Activated CD8-positive, alpha-beta memory T cell treated with anti-CD3 and anti-CD28 coated beads, Interleukin-2, amount 10 ng/mL, durations not matched to agents 7 days and 5 days (primary cell): ENCODE measurements at places on chromosomes 5 and 9. TPM values are rescaled to one million over a fixed set of nuclear protein-coding genes. Genes with fewer than 3 reads are reported as not detected.
A peak's percentile ranks its signal among the peaks of the same experiment; 100 is the strongest.

- H3K36me3 ChIP-seq = no peaks in the 10 kb centered on the region
- no peak for DNase-seq
- H3K4me1 ChIP-seq = no peaks in the 10 kb centered on the region
Observed at GRCh38 chr9:73528926-73529325, 377.3 kb downstream of the ANXA1 start.

DNA sequence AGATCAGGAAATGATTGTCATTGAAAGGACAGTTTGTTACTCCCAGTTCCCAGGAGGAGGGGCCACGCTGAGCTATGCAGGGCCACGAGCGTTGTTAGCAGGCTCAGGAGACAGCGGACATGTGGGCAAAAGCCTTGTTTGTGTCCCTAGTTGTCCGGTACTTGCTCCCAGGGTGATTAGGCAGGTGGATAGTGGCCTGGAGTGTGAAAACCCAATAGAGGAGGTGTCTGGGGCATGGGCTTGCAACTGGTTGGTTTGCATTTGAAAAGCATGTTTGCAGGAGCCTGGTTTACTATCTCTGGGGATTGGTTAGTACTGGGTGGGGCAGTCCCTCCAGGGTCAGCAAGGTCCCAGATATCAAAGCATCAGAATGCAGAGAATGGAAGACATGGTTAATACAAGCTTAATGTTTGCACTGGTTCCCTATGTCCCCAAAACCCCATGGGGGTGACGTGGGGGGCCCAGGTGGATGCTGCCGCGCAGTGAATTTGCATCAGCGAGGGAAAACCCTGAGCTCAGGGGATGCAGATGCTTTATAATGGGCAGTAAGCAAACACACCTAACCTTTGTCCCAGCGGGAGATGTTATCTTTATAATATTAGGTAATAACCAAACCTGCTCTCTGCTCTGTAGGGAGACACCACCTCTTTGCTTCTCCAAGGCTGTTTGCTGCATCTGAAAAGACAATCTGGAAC is 39.7 kb downstream of the ROPN1L start:
- no peaks in the 10 kb centered on the region for H3K4me1 ChIP-seq
- H3K4me3 ChIP-seq = no peak overlapping the region
- H3K27ac ChIP-seq = no peak overlapping the region
- no peak for DNase-seq
- no peaks in the 10 kb centered on the region for H3K36me3 ChIP-seq
- peaks cover 17% of the 10 kb centered on the region for H3K27me3 ChIP-seq

DNA sequence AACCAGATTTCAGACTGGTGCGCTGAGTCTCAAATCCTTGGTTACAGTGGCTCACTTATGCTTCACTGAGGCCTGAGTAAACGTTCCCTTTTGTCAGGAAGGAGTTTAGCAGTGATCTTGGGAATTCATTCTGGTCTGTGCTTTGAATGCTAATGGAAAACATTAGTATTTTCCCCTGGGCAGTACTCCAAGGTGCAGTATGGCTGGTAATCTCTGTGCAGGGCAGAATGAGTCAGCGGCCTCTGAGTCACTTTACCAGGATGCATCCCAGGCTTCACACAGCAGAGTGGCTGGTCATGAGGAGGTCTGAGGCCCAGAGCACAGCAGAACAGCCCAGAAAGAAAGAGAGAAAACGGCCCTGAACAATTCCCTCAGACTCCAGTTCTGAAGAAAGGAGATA is 54.0 kb downstream of the PCA3 start:
- no peaks in the 10 kb centered on the region for H3K4me1 ChIP-seq
- H3K27ac ChIP-seq = no peak overlapping the region
- H3K36me3 ChIP-seq = no peaks in the 10 kb centered on the region
- H3K27me3 ChIP-seq = peaks cover 21% of the 10 kb centered on the region

DNA sequence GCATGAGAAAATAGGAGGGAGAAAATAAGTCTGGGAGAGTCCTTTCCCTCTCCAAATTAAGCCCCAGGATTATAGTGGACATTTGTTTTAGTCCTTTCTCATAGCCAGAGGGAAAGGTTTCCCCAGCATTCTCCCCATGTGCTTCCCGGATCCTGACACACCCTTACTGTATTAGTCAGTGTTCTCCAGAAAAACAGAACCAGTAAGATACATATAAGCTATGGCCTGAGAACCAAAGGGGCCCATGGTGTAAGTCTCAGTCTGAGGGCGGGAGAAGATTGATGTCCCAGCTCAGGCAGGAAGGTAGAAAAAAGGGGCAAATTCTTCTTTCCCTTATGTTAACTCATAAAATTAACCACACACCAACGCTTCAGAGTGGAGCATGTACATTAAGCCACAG is 25.6 kb upstream of the SPATA31D4 start:
- H3K4me1 ChIP-seq = no peaks in the 10 kb centered on the region
- no peaks in the 10 kb centered on the region for H3K36me3 ChIP-seq
- no peak overlapping the region for H3K27ac ChIP-seq
- no peak overlapping the region for H3K4me3 ChIP-seq

GRCh38 chr5:62708481-62709325 is 130.1 kb downstream of the LRRC70 start:
- no peaks in the 10 kb centered on the region for H3K4me1 ChIP-seq
- no peaks in the 10 kb centered on the region for H3K36me3 ChIP-seq
- DNase-seq = no peak
- H3K27me3 ChIP-seq = no peaks in the 10 kb centered on the region
- H3K4me3 ChIP-seq = no peak overlapping the region
- no peak overlapping the region for H3K27ac ChIP-seq

DNA sequence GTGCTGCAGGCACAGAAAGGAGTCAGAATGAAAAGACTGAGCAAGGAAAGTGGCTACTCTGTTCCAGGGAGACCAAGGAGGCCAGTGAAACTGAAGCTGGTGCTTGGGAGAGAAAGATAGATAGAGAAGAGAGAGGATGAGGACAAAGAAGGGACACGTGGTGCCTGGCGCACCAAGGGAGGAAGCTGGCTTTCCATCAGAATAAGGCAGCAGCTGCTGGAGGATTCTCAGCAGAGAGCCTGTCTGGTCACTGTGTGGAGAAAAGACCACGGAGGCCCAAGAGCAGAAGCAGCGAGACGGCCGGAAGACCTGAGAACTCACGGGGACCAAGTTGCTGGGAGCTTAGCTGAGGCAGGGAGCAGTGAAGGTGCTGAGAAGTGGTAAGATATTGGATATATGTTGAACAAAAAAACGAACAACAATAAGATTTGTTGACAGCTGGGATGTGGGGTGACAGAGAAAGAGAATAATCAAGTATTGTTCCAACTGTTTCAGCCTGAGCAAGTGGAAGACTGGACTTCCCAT is 116.1 kb downstream of the SEMA5A start:
- no peak overlapping the region for H3K27ac ChIP-seq
- no peaks in the 10 kb centered on the region for H3K4me1 ChIP-seq
- no peak overlapping the region for H3K4me3 ChIP-seq
- H3K27me3 ChIP-seq = no peaks in the 10 kb centered on the region
- DNase-seq = no peak

DNA sequence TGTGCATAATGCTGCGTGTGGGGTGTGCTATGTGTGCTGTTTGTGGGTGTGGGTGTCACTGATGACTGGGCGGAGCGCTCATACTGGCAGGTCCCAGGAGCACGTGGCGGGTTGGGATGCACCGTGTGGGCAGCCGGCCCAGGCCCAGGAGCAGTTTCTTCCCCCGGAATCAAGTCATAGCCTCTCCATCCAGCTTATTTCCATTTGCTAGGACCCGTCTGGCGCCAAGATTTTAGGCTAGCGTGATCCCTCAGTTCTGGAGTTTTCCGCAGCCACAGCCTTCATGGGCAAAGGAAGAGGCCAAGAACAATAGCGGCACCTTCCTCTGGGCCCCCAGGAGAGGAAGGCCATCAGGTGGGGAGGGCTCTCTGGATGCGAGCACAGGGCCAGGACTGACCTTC is 43.3 kb upstream of the NEURL1B start:
- DNase-seq = no peak
- no peaks in the 10 kb centered on the region for H3K36me3 ChIP-seq
- H3K27ac ChIP-seq = no peak overlapping the region
- no peak overlapping the region for H3K4me3 ChIP-seq
- no peaks in the 10 kb centered on the region for H3K27me3 ChIP-seq

- H3K27ac ChIP-seq = no peak overlapping the region
- H3K27me3 ChIP-seq = no peaks in the 10 kb centered on the region
- no peak for DNase-seq
- H3K36me3 ChIP-seq = peaks cover 10% of the 10 kb centered on the region
- H3K4me1 ChIP-seq = peaks cover 37% of the 10 kb centered on the region
Observed at GRCh38 chr5:179798144-179798770, 4.5 kb downstream of the LTC4S start.

DNA sequence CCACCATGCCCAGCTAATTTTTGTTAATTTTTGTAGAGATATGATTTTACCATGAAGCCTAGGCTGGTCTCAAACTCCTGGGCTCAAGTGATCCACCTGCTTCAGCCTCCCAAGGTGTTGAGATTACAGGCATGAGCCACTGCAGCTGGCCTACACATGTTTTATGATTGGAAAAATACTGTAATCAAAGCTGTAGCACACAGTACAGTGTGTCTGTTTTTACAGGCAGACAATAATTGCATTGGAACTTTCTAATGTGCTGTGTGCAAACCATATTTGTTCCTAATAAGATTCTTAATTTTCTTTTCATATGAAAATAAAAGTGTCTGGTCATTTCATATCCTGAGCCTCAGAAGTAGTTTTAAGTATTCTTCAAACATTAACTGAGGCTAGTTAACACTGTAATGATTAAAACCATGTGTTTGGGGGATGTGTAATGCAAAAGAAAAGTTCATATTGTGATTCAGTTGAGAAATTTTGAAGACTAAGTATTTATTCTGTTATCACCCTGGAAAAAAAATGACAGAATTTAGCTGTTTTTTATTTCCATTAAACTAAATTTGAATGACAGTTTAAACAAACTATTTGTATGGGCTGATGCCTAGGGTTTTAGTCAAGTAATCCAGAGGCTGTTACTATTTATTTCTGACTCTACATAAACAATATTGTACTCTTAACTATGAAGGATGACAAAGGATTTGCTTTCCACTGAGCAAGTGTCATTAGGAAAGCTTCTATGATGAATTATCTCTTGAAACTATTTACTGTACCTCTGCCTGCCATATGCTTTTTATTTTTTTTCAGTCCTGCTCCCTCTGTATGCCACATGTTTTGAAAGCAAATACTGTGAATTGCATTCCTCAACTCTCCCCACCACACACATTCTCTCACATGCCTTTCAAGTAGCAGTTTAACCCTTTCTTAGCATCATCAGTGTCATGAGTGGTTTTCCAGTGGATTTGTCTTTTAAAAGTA is 111.5 kb downstream of the MTREX start:
- DNase-seq = no peak
- no peak overlapping the region for H3K27ac ChIP-seq
- no peaks in the 10 kb centered on the region for H3K27me3 ChIP-seq
- peaks cover 41% of the 10 kb centered on the region for H3K36me3 ChIP-seq
- no peak overlapping the region for H3K4me3 ChIP-seq
- peaks cover 24% of the 10 kb centered on the region for H3K4me1 ChIP-seq

DNA sequence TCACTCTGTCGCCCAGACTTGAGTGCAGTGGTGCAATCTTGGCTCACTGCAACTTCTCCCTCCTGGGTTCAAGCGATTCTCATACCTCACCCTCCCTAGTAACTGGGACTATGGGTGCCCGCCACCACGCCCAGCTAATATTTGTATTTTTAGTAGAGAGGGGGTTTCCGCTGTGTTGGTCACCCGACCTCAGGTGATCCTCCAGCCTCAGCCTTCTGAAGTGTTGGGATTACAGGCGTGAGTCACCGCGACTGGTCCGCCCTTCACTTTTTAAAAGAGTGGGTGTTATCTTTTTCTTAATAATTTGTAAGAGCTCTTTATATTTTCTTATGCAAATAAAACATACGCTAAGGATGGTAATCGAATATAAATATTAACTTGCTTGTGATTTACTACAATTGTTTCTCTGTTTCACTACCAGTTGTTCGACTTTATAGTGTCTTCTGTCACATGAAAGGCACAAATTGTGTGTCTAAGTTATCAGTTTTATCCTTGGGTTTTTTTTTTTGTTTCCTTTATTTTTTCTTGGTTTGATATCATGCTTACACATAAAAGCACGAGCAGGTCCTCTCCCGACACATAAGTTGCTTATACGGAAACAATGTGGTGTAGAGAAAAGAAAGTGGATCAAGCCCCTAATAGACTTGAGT is 1.9 kb upstream of the GPBP1 start:
- no peak for DNase-seq
- H3K4me3 ChIP-seq = peak overlapping the region; percentile 94

- H3K36me3 ChIP-seq = peaks cover 6% of the 10 kb centered on the region
- DNase-seq = no peak
- no peaks in the 10 kb centered on the region for H3K27me3 ChIP-seq
Observed at GRCh38 chr9:130114741-130115140, 57.5 kb upstream of the NCS1 start.

- no peaks in the 10 kb centered on the region for H3K36me3 ChIP-seq
- no peak overlapping the region for H3K27ac ChIP-seq
- no peak for DNase-seq
- no peak overlapping the region for H3K4me3 ChIP-seq
- no peaks in the 10 kb centered on the region for H3K4me1 ChIP-seq
- H3K27me3 ChIP-seq = no peaks in the 10 kb centered on the region
Observed at GRCh38 chr5:172596638-172597231, 44.3 kb upstream of the NEURL1B start.

DNA sequence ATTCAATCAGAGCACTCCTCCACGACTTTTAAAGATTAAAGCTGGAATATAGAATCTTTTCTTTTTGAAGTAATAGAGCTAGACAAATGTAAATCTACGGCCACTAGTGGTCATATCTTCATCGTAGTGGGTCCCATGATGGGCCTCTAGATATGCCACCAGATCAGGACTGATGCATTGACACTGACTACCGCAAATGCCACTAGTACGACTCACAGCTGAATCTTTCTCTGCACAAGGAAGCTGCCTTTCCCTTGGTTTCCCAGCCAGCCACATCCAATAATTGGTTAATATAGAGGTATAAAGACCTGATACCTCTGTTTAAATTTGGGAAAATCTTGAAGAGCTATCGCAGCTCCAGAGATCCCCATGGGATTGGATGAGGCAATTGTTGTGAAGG is 37.8 kb upstream of the ADRB2 start:
- no peak for DNase-seq
- H3K27ac ChIP-seq = no peak overlapping the region
- no peak overlapping the region for H3K4me3 ChIP-seq
- H3K36me3 ChIP-seq = peaks cover under 1% of the 10 kb centered on the region
- H3K27me3 ChIP-seq = peaks cover 24% of the 10 kb centered on the region

DNA sequence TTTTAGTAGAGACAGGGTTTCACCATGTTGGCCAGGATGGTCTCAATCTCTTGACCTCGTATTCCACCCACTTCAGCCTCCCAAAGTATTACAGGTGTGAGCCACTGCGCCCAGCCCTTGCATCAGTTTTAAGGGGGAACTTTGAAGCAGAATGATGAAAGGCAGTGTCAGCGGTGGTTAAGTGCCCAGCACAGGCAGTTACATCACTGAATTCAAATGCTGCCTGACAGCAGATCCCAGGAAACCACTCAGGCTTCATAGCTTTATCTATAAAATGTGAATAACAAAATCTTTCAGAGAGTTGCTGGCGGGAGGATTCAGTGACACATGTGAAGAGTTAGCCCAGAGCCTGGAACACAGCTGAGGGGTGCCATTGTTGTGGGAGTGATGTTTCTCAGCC is 26.5 kb downstream of the FGF1 start:
- H3K36me3 ChIP-seq = no peaks in the 10 kb centered on the region
- no peak overlapping the region for H3K4me3 ChIP-seq
- no peak overlapping the region for H3K27ac ChIP-seq
- no peak for DNase-seq
- H3K4me1 ChIP-seq = no peaks in the 10 kb centered on the region

SLC45A2 gene
- 0.21 TPM for total RNA-seq

RMI1 gene
- 24.9 TPM for total RNA-seq

PRLR gene
- total RNA-seq = not detected

PCDHGA10 gene
- total RNA-seq = not detected

EQTN gene
- not detected for total RNA-seq
